ENCODE measurements at places on chromosomes 2 and 18.

DNA sequence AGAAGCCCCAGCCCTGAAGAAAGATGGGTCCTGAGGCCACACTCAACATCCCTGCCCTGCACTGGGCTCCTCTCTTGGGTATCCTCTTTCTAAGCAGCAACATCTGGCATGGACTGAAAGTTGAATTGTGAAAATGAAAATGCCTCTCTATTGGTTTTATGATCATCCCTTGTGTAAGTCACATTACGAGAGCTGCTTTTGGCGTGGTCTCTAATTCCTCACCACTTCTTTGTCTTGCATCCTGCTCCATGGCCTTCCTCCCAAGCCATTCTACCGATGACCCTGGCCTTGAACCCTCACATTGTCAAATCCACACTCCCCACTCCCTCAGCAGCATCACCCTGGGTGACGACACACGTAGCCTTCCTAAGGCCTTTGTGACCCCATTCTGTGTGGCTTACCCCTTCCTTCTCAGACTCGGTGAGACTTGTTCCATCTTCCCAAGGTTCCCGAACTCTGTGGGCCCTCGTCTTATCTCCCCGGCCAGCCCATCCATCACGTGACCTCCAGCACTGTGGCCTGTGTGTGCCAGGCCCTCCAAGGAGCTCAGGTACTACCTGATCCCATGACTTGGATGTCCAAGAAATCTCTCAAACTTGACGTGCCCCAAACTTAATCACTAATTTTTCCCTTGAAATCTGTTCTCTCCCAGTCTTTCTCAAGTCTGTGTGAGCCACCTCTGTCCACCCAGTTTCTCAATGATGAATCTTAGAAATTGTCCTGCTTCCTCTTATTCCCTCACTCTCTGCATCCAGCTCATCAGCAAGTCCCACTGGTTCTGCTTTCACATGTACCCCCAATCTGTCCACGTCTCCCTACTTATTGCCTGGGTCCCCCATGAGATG lies 194.7 kb upstream of the HS6ST1 start:
- DNase-seq = no peak

DNA sequence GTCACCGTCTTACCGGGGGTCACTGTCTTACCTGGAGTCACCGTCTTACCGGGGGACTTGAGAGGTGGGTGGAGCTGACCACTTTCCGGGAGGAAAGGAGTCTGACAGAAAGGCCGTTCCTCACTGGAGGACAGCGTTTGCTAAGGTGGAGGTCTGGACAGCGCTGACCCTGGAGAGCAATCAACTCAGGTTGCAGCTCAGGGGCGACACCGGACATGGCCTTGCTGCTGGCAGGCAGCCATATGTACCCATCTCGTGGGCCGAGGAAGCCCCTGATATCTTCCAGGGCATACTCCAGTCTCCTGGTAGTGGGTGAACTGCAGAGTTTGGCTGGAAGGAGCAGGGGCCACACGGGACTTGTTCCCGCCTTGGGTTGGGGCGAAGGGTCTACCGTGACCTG lies 234.6 kb upstream of the MYT1L start:
- DNase-seq = no peak

DNA sequence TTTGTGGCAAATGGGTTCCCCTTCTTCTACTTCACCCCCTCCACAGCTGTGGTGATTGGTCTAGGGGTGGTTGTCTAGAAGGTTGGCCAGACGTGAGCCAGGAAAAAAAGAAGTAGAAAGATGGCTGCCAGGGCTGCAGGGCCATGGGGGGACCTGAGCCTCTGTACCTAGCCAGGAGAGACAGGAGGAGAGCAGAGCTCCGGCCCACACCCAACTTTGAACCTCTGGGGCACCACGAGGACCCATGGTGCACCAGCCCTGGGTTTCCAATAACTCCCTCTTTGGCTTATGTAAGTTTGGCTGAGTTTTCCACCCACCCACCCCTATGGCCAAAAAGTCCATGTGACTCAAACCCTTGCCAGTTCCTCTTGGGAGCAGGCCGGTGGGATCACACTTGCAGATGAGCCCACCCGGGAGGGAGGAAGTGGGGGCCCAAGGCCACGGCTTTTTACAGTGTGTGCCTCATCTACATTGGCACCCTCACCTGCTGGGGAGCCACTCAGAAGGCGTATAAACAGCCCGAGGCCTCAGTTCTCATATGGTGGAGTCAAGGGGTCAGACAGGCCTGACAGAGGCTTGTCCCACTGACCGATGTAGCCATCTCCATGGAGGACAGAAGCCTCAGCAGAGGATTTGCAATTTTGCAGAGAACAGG lies 293.1 kb upstream of the HDAC4 start:
- no peak for DNase-seq

- DNase-seq = no peak
Observed at GRCh38 chr2:206271065-206271464, 3.4 kb upstream of the ZDBF2 start.

Measured in astrocyte of the hippocampus (primary cell).